AML-193 (cell line): ENCODE measurements at places on chromosomes 12 and 14.

- DNase-seq, result no peak
Measured at GRCh38 chr12:108964371-108965352, 56.2 kb downstream of the SVOP start.

DNA sequence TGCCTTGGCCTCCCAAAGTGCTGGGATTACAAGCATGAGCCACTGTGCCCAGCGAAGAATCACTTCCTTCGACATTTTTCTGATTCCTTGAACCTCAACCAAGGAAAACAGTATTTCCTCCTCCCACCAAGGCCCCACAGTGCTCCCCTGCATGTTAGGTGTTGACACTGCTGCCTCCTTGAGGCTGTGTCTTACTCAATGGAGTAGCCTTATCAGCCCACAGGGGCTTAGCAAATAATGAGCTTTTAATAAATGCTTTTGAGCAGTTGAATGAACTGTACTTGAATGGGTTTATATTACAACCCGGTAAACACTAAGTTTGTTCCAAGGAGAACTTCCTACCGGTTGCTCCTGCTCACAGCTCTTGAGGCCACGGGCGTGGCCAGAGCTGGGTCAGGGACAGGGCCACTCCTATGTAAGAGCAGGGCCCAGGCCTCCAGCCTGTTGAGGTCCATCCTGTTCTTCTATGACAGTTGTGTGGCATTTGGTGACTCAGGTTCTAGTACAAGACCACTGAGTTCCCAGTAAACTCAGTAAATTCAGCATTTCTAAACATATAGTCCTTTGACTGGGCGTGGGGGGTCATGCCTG is 36.8 kb upstream of the TUBA1A start:
- DNase-seq, result no peak

GRCh38 chr12:111429828-111430432 is 24.2 kb downstream of the SH2B3 start:
- DNase-seq, result no peak

- no peak for DNase-seq
Measured at GRCh38 chr14:91338379-91338778, 79.2 kb downstream of the CCDC88C start.

DNA sequence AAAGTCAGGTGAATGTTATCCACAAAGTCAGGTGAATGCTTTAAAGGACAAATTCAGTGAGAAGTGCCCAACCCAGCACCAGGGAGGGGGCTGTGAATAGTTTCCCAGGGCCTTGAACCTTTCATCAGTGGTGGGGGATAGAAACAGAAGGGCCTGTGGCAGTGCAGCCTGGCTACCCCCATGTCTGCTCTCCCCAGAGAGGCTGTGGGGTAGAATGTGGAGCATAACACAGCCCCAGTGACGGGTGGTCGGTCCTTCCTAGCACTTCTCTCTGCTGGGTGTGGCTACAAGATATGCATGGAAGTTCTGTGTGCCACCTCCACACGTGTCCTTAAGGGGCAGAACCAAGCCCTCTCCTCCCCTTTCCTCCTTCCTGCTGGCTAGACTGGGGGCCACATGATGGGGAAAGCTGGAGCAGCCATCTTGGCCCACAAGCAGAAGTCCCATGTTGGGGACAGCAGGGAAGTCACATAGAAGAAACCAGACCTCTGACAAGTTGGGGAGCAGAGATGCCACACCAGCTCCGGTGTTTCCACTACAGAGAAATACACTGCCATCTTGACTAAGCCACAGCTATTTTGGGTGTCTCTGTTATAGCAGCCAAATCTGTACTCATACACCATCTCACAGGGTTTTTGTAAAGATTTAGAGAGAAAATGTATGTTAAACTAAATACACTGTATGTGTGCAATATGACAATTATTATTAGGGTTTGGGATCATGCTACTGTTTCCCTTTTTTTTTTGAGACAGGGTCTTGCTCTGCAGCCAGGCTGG is 17.0 kb downstream of the RITA1 start:
- DNase-seq, result no peak

- DNase-seq, result no peak
Measured at GRCh38 chr14:100784523-100785337, 41.2 kb upstream of the MEG3 start.

DNA sequence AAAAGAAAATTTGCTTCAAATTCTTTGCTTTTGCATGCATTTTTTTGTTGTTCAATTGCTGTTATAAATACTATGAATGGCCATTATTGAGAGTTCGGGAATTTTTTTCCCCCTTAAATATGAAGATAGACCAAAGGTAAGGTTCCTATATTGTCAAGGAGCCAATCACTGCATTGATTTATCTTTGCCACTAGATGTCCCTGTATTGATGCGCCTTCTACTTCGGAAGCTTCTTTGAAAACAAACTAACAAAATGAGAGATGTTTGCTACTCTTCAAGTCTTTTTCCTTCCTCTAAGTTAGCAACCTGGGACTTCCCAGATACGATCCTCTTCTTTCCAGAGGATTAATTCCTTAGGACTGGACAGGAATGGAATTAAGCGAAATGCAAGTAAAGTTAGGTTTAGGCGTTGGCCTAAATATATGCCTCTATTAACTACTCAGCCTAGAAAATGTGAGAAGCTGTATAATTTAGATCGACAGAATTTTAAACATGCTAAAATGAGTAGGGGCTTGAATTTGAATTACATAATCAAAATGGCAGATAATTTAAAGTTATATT is 318.1 kb downstream of the AEBP2 start:
- peak; percentile 55 for DNase-seq

GRCh38 chr12:87678453-87678852 is 350.7 kb downstream of the C12orf50 start:
- no peak for DNase-seq

DNA sequence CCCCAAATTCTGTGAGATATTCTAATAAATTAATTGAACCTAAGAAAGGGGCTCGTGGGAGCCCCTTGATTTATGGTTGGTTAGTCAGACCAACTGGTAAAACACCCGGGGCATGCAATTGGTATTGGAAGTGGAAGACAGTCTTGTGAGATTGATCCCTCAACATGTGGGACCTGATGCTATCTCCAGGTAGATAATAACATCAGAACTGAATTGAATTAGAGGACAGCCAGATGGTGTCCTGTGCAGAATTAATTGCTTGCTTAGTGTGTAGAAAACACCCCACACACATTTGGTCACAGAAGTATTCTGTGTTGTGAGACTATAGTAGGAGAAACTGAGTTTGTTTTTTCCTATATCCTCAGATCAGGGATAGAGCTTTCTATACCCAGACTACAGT is 22.0 kb downstream of the PYROXD1 start:
- no peak for DNase-seq

DNA sequence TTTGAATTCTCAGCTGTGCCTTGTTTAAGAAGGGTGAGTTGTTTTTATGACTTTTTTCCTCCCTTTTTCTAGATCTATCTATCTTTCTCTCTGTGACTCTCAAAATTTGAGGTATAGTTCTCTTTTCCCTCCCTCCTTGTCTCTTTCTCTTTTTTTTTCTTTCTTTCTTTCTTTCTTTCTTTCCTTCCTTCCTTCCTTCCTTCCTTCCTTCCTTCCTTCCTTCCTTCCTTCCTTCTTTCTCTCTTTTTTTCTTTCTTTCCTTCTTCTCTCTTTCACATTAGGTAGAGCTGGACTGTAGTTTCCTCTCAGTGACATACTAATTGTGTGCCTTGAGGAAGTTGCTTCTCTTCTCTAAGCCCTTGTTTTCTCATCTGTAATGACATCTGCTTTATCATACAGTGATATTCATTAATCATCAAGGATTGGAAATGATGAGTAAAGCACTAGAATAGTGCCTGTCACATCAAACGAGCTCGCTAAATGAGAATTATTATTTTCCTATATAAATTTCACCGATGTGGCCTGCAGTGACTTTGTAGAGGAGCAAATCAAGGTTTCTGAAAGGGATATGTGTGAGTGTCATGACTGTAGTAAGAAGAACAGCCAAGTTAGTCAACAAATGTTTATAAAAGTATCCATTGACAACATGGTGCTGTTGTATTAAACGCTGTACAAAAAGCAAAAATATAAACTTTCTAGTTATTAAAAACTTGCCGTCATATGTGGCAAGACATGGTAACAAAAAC is 78.9 kb upstream of the SLC38A2 start:
- no peak for DNase-seq

DNA sequence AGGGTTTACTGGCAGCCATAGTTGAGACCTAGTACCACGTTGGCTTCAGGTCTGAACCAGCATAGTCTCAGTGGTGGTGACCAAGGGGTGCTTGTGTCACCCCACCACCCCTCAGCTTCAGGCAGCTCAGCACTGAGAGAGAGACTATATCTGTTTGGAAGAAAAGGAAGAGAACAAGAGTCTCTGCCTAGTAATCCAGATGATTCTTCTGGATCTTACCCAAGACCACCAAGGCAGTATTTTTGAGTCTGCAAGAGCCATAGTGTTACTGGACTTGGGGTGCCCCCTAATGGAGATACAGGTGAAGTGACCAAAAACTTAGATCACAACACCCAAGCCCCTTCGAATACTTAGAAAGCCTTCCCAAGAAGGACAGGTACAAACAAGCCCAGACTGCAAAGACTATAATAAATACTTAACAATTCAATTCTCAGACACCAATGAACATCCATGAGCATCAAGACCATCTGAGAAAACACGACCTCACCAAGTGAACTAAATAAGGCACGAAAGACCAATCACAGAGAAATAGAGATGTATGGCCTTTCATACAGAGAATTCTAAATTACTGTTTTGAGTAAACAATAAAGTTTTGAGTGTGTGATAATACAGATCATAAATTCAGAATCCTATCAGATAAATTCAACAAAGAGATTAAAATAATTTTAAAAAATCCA is 107.0 kb downstream of the HELB start:
- peak; percentile 61 for DNase-seq

DNA sequence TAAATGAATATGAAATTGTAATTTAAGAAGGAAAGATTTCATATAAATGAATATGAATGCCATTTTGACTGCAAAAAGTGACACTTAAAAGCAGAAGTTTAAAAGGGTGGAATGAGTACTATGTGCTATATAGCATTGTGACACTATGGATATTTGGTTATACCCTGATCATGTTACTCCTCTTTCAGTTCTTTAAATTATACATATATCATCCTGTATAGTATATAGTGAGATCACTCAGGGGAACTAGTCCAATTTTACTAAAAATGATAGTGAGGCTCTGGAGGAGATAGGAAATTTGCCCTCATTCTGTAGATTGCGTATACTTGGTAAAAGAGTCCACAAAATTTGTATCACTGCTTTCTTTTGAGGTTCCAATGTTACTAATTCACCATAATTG is 155.7 kb upstream of the BTG1 start:
- DNase-seq, result no peak

DNA sequence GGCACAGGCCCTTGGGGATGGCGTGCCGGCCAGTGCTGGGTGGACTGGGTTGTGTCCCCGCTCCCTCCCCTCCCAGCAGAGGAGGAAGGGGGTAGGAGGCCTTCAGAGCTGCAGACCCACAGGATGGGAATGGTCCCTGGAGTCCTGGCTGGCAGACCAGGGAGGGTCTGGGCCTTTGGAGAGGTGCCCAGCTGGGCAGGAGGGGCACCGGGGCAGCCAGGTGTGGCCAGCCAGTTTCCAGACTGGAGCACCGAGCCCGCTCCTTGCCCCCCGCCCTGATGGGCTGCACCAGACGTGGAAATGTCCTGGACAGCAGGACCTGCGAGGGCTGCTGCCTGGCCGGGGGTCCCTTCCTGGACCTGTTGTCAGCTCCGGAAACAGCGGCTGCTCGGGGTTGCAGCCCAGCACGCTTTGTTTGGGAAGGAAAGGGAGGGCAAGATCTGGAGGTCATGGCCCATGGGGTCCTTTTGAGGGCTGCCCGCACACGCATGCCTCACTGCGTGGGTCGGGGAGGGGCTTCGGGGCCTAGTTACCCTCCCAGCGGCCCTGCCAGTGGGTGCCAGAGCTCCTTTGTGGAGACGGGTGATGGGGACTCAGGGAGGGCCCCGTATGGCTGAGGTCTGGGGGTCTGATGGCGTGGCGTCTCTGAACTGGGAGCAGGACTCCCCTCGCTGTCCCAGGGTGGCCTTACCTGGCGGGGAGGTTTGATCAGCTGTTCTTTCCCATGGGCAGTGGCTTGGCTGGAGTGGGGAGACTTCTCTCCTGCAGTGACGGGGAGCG is 9.1 kb downstream of the KIF26A start:
- no peak for DNase-seq

- no peak for DNase-seq
Measured at GRCh38 chr12:56029166-56029519, 8.3 kb downstream of the IKZF4 start.

DNA sequence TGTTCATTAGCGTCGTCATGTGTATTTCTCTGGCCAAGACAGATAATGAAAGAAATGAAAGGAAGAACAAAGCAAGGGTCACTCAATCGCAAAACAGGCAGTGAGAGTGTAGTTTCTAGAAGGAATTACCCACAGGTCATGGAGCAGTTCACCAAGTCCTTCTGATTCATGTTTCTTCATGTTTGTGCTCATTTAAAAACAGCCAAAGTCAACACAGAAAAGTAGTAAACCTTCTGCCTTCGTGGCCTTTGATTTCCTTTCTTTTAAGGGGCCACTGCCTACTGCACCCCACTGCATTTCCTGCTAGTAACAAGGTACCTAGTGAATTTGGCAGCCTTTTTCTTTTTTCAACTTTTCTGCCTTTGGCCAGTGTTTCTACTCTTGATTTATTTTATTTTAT is 75.1 kb downstream of the KCNK13 start:
- DNase-seq, result no peak

DNA sequence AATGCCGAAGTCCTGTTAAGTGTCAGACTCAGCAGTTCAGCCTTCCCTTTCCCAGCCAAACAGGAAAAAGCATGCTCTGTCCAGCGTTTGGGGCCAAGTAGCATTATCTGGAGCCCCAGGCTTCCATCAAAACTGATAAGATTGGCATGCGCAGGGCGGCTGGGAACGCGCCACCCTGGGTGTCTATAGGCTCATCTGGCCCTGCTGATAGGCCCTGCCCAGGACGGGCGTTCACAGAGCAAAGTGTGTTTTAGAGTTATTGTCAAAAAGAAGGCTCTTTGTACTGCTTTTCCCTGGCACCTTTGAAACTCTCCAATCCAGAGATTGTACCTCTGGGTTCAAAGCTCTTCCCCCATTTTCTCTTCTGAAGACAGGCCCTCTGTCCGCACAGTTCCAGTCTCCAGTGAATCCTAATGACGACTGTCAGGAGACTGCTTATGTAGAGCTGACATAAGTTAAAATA is at the start of gene ART4:
Gene ART4, minus strand, starts transcription at position 102 of the 463 bp plus-strand sequence. CDS start 413 bp downstream, outside the sequence.
- no peak for DNase-seq

- no peak for DNase-seq
Measured at GRCh38 chr14:71692496-71692895, 239.7 kb upstream of the RGS6 start.

DNA sequence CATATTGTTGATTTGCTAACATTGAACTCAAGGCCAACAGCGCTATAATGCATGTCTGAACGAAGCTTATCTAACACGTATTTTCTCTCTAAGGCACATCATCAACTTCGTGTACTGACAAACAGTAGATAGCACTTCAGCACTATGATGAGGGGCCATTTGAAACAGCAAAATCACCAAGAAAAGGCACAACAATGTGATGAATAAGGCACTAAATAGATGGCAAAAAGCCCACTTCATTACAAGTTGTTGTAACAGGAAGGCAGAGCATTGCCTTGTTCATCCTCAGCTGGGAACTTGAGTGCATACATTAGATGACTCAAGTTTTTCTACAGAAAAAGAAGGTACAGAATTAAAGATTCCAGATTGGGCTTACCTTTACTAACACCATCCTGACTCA is 75.2 kb downstream of the LIN7A start:
- no peak for DNase-seq
